ENCODE measurements at places on chromosomes 12 and 14.

DNA sequence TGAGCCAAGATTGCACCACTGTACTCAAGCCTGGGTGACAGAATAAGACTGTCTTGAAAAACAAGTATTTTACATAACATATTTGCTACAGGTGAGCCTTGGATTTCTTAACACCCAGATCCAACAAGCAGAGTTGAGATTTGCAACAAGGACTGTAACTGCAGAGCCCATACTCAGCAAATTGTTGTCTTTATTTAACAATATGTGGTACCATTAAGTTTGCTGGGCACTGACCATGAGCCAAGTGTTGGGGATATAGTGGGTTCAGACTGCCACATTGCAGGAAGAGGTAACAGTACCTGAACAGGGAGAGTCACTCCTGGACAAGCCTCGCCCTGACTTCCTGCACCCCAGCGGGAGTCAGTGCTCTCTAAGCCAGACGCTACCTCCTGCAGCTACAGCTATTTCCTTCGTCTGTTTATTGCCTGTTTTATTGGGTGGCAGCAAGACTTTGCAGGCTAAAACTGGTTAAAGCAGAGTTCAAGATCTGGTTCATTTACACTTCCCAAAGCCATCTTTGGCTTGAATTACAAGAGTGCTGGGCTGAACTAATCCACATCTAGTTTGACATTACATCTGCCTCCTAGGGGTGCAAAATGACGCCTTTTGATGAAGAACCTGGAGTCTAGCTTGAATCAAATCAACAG, 12.5 kb downstream of the AHSA1 start:
- DNase-seq = peak; percentile 37

GRCh38 chr14:69287098-69288010, 27.4 kb downstream of the GALNT16 start:
- DNase-seq = no peak

DNA sequence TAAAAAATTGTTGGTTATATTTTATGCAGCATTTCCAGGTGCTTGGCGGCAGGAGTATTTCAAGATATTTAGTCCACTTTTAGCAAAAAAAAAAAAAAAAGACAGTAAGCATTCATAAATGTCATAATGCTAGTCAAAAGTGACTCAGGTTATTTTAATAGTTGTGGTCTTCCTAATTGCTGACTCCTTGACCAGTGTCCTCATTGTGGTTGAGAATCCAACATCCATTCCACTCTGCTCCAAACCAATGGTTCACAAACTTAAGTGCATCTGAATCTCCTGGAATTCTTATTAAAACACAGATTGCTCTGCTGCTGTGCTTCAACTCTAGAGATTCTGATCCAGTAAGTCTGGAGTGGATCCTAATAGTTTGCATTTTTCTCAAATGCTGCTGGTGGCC, 71.4 kb downstream of the AKAP6 start:
- no peak for DNase-seq

DNA sequence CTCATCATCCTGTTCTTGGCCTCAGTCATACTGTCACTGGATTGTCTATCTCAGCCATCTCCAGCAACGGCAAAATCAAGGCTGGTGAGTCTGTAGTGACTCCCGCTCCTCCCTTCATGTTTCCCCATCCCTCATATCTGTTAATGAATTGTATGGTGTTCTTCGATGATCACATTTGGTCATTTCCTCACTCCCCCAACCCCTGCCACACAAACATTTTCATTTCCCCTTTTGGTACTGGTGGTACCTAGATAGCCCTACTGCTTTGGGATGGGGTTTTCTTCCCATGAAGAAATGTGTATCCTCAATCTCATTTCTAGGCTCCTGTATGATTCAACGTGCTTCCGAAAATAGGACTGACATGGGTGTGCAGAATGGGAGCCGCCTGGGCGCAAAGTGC, 2.7 kb upstream of the KLHL33 start:
- DNase-seq = no peak

DNA sequence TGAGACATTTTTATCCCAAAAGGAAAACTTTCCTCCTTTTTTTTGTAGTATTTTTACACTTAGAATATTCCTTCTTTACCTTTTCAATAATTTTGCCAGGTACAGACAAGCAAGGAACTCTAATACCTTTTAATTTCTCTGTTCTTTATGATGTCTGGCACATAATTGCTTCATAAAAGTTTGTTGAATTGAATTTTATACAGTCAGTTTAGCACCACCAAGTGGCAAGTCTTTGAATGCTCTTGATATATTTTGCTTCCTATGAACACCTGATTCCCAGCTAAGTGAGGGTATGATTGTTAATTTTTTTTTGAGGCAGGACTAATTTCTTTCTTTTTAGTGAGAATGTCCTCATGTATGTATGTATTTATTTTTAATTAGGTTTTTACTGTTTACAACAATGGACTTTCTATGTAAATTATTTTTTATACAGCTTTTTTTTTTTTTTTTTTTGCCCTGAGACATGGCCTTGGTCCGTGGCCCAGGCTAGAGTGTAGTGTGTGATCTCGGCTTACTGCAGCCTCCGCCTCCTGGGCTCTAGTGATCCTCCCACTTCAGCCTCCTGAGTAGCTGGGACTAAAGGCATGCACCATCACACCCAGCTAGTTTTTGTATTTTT, 6.9 kb downstream of the TBC1D15 start:
- no peak for DNase-seq

DNA sequence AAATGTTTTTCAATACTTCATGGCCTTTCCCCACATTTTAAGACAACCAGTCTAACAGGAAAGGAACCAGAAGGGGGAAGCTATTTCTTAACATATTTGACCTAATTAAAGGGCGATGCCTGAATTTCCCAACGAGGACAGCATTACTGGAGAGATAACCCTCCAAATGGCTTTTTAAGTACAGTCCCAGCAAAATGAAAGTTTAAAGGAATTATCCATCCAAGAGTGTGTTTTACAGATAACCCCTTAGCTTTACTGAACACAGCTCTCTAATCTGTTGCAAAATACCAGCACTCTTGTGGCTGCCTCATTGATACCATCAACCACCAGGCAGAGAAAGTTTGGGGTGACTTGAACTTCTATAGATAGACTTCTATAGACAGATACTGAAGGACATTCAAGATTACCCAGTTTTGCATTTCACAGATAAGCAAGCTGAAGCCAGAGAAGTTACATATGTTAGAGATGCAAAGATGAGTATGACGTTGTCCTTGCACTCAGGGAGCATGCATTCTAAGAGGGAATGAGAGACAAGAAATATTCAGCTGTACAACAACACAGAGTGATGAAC, 41.3 kb upstream of the DUSP6 start:
- no peak for DNase-seq

DNA sequence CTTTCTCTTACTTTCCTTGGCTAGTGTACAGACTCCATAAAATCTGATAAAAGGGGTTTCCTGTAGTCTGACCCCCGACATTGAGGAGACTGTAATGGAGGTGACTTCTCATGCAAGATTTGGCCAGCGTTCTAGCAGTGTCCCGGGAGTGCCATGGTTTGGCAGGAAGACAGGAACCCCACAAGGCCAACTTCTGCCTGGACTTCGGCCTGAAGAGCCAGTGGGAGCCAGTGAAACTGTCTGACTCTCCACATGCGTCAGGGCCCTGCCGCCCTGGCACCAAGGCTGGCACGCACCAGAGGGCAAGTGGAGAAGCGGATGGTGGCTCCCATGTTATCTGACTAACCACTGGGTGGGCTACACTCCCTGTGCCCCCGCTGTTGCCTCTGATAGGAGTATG, 70.5 kb downstream of the TMEM260 start:
- DNase-seq = no peak

DNA sequence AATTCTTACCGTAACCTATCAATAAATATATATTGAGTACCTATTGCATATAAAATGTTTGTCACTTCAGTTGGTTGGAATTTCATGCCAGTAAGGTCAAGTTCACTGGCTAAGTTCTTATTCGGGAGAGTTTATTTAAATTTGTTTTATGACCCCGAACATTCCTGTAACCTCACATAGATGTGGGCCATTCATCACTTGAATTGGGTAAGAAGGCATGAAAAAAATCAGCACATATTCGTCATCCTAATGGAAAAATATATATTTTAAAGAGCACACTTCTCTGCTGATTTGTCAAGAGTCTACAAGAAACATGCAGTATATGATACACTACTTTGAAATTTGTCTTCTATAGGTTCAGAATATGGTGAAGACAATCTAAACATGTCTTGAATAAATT, 263.4 kb downstream of the CCDC91 start:
- DNase-seq = no peak

DNA sequence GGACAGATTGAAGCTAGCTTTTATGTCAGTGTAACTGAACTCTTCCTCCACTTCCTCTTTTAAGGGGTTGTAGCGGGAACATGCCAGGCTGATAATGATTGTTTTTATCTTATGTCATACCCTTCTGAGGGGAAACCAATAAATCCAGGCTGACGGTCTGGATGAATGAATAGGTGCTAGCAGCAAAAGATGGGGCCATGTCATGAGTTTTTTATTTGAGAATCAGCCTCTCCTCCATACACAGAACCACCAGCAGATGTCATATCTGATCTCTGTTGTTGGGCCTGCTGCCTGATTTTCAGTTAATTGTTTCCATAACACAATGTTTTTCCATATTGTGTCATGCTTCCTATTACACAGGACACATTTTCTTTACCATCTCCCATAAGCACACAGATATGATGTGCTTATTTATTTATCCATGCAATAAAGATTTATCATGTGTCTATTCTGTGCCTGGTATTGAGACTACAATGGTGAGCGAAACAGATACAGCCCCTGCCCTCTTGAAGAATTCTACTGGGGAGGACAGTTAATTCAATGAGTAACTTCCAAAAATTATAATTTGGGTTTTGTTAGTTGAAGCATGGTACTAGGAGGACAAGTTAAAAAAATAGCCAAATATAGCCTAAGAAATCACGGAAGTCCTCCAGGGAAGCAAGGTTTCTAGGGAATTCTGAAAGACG, 33.6 kb upstream of the CRY1 start:
- DNase-seq = no peak

- no peak for DNase-seq
Observed at GRCh38 chr14:38873941-38874612, 229.0 kb downstream of the SEC23A start.

DNA sequence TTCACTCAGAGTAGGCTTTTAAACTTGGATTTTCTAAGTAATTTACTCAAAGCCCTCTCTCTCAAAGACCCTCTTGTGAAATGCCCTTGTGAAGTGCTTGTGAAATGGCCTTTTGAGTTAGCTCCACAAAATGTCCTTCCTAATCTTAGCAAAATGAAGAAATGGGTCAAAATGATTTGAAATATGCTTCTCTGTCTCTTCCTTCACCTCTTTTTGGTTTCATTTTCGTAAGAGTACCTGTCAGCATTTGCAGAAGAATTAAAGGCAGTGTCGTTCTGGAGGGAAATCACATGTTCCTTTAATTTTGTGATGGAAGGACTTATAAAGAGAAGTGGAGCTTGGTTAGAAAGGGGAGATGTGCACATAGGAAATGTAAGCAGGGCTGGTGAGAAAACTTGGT, 93.7 kb downstream of the HMGA2 start:
- DNase-seq = no peak

DNA sequence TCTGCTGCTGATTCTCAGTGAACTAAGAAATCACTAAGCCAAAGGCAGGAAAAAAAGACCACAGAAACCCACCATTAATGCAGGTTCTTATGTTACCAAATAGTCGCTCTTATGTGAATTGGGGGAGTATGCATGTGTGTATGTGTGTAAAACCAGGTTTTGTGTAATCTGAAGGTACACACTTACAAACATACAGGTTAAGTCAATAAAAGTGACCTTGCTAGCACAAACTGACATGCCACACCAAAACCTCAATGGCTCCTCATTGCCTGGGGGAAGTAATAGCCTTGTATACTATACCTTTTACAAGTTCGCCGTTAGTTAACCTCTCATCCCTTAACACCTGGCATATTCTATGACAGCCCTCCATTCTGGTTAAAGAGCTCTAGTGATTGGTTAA, 29.8 kb upstream of the TMED10 start:
- no peak for DNase-seq

DNA sequence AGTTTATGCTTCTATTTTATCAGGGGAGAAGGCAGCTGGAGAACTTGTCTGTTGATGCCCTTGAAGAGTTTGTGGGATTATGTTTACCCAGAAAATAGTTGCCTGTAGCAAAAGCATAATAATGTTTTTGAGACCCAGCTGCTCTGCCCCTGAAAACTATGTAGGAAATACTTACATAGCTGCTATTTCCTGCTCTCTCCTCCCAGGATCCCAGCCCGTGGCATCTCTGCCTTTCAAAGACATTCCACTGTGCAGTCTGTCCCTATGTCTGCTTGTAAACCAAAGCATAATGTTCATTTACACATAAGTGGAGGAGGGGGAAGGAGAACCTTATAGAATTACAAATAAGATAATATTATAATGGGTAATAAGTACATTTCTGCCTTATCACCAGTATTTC, 198.7 kb downstream of the SYT1 start:
- DNase-seq = no peak

DNA sequence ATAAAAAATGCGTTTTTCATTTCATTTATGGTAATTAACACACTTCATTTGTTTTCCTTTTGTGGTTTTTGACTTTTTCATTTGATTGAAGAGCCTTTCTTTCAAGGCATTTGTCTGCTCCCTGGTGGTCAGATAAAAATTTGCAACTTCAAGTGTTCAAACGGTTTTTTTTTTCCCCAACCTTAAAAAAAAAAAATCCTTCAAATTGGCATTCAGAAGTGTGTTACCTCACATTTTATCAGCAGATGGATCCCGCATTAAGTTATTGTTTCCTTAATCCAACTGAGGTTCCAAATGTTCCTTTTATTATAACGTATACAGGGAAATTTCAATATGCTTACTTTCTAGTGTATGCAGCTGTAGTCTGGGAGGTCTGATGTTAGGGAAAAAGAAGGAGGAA, 47.2 kb downstream of the MYF5 start:
- no peak for DNase-seq

DNA sequence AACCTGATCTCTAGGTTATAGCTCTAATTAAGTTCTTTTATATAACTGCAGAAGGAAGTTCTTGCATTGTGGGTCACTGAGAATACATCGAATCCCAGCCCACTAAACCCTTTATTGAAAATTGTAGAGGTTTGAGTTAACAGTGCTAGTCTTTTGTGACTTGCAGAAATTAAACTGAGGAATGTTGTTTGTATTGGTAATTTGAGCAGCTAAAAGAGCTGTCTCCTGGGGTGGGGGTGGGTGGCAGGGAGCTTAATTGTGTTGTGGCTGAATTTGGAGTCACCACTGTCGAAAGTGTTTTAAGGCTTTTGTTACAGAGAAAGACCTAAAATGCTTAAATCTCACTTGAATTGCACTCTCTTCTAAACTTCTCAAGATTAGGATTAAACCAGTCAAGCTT, 3.2 kb upstream of the COX8C start:
- DNase-seq = no peak

- DNase-seq = no peak
Observed at GRCh38 chr14:67806246-67806645, 10.1 kb downstream of the ZFYVE26 start.

All from activated effector memory CD4-positive, alpha-beta T cell treated with anti-CD3 and anti-CD28 coated beads, Interleukin-2, amount 50 U/mL, for 16 hours (primary cell).